EH (cell line): ENCODE measurements at places on chromosomes 7 and 10.

DNA sequence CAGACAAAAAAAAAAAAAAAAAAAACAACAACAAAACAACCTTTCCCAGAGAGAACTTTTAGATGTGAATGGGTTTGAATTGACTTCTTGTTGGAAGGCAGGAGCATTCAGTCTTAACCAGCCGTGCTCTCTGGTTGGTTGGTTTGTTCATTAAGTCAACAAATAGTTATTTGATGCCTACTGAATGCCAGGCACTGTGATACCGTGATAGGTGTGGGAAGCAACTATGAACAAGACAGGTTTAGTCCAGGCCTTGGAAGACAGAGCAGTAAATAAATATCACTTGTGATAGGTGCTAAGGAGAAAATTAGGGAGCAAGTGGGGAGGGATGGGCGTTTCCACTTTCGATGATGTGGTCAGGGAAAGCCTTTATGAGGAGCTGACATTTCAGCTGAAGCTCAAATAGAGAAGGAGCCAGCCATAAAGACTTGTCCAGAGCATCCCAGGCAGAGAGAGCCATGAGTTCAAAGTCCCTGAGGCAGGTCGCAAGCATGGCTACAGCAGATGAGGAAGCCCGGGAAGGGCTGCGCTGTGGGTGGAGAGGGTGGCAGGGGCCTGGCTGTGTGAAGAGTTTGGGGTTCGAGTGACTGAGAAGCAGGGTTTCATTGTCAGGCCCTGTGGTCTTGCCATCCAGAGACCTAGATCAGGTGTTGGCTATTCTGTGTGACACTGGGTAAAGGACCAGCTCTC is 8.0 kb downstream of the TSPAN15 start:
- DNase-seq: no peak

DNA sequence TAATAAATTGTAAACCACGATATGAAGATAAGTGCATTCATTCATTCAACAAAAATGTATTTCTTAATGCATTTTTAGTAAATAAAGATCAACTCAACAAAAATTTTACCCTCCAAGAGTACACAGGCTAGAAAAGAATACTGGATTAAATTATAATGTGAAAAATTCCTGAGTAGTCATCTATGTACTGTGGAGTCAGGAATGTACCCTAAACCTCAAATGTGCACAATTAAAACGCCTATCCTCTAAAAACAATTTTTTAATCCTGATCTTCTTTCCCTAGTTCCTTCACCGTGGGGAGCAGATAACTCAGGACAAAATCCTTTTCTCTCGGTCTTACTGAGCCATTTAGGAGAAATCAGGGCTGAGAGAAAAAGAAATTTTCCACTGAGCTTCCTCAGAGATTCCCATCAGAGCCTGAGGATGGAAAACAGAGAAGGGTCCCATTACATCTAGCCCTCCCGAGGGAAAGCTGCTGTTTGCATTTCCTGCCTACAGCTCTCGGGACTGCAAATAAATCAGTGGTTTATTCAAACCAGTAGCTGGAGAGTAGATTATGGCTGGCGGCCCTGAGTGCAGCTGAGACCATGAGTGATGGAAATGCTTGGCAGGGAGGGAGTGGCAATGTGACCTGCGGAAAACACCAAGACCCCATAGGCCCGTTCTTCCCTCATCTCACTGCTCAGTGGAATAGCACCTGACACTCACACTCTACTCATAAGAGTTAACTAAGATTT is 7.4 kb downstream of the TAS2R40 start:
- DNase-seq: peak; percentile 42

DNA sequence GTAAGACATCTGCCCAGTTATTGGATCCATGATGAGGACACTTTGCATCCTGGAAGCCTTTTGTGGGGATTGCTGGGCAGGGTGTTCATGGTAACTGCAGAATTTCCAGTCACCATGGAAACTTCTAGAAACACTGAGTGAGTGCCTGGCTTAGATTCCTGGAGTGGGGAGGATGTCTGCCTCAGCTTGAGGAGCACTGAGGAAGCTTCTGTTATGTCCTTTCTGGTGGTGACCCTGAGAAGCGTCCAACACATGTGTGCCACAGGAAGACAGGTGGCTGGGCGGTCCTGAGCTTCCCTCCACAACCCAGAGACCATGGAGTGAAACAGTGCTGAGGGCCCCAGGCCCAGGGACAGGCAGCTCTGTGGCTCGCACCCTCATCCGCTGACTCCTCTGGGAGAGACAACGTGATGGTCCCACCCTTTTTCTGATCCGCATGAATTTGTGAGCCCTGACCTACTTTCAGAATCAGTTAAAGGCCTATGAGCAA is 191.8 kb upstream of the CXCL12 start:
- DNase-seq: peak; percentile 57

- peak; percentile 19 for DNase-seq
These were observed 90.2 kb downstream of the FRMD4A start for GRCh38 chr10:14240253-14241189.

- no peak for DNase-seq
These were observed 156.1 kb upstream of the CTBP2 start for GRCh38 chr10:125316436-125316835.

DNA sequence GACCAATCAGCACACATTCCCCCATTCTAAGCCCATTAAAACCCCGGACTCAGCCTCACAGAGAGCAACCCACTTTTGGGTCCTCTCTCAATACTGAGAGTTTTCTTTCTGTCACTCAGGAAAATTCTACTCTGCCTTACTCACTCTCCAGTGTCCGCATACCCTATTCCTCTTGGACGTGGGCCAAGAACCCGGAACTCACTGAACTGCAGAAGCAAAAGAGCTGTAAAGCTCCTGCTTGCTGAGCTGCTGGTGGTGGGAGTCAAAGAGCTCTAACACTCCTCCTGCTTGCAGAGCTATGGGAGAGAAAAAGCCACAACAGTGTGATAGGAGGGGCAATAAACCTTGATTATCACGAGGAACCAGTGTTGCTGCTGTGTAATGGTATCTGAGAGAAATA is 386.9 kb downstream of the POM121L12 start:
- no peak for DNase-seq

GRCh38 chr7:23369100-23369499 is 70.0 kb downstream of the MALSU1 start:
- no peak for DNase-seq

- DNase-seq: peak; percentile 18
These were observed 137.9 kb downstream of the DNAJB6 start for GRCh38 chr7:157474685-157475084.

DNA sequence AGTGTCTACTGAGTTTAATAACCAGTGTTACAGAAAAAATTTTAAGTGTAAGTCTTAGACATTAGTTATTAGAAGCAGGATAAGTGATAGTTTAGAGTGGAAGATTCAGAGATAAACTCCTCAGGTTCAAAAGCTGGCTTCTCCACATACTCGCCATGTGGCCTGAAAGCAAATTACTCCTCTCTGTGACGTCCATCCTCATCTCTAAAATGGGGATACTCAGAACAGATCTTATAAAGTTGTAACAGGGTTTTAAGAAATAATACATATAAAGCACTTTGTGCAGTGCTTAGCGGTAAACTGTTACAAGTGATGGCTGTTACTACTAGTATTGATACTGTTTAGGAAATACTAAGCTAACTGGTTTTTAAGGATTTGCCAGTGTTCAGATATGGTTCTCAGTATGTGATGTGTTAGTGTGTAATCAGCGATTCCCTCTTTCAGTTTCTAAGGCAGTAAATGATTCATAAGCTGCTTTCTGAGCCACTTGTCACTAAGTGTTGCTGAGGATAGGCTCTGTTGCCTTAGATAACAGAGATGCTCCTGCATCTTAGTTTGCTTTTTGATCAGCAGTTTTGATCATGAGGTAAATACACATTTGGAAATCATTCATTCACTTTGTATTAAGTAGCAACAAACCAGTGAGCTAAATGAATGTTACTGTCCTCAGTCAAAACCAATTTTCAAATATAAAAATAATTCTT is 58.7 kb downstream of the CYP51A1 start:
- peak; percentile 12 for DNase-seq

GRCh38 chr7:5388905-5389433 is 34.7 kb downstream of the TNRC18 start:
- DNase-seq: no peak

DNA sequence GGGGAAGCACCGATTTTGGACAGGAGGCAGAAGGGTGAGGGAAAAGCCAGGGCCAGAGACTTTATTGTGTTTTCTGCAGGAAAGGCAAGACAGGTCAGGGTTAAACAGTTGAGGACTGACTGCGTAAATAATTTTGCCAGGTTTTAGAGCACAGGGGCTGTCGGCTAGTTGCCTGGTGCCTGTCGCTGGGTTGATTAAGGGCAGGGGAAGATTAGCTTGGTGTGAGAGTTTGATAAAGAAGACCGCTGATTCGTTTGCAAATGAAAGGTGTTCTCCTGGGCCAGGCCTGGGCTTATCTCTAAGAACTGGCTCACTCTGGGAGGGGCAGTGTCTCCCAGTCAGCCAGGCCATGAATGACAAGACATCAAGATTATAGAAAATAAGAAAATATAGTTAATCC is 75.6 kb downstream of the SLC37A3 start:
- DNase-seq: no peak

GRCh38 chr7:117001283-117001682 is 48.0 kb downstream of the ST7 start:
- DNase-seq: no peak

DNA sequence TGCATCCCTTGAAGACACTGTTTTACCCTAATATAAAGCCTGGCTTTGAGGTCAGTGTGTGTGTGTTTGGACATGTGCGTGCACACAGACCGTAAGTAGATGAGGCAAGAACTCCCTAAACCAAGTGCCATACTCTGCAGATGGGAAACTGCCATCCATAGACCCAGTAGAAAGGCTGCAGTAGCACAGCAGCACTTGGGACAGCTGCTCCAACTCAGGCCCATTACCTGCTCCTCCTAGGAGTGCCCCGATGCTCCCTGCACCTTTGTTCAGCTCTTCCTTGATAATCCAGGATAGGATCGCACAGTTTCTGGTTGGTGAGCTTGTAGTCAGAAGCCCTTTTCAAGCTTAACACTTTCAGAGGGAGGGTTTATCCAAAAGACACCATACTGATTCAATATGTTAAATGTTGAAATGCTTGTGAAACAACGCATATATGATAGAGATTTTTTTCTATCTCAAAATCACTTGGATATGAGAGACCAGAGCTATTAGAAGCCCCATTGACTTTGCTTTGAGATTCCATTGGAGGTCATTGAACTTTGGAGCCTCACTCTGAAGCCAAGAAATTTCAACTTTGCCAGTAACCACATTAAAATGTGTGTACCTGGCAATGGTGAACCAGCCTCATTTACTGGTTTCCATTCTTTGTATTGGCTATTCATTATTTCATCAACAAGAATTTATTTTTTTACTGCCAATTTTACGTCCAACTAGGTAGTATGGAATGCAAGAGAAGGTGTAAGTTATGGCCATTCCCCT is 757.0 kb upstream of the GALNT17 start:
- no peak for DNase-seq

DNA sequence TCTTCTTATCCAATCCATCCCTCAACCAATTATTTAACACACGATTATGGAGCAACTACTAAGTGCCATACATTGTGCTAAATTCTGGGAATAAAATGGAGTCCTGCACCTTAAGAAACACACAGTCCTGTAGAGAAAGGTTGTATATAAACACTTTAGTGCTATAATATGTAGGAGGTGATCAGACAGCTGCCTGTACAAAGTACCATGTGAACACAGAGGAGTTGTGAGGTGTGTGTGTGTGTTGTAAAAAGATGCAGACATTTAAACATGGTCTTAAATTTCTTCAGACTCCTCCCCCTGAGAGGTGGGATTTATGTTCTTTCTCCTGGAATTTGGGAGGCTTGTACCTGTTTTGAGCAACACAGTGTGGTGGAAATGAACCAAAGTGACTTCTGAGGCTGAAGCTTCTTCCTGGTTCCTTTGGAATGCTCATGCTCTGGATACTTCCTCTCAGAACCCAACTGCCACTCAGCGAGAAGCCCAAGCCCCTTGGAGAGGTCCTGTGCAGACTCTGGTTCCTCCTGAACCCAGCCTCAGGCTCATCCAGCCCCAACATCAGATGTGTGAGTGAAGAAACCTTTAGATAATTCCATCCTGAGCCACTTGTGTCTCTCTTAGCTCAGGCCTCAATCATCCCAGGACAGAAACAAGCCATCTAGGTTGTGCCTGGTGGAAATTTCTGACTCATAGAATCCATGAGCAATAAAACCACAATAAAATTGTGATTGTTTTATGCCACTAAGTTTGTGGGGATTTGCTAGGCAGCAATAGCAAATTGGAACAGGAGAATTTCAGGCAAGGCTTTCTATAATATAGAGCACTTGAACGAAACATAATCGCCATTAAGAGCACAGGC is 161.2 kb upstream of the FAM3C start:
- DNase-seq: peak; percentile 25

DNA sequence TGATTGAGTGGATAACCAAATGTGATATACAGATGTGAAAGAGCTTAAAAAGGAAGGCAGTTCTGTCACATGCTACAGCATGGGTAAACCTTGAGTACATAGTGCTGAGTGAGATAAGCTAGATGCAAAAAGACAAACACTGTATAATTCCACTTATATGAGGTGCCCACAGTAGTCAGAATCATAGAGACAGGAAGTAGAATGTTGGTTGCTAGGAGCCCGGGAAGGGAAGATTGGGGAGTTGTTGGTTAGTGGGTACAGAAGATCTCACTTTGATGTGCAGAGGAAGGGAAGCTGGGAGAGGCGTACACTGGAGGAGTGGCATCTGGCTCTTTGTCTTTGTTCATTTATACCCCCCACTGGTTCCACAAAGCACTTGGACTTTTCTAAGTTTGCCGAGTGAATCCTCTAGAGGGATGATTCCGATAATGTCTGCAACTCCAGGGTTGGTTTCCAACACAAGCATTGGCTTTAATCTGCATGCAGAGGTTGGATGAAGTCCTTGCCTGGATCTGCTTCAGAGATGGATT is 39.5 kb downstream of the TSPAN14 start:
- DNase-seq: peak; percentile 29

GRCh38 chr7:12638851-12639456 is 48.5 kb upstream of the ARL4A start:
- DNase-seq: peak; percentile 49

GRCh38 chr10:131179361-131179760 is 132.2 kb downstream of the TCERG1L start:
- DNase-seq: no peak

DNA sequence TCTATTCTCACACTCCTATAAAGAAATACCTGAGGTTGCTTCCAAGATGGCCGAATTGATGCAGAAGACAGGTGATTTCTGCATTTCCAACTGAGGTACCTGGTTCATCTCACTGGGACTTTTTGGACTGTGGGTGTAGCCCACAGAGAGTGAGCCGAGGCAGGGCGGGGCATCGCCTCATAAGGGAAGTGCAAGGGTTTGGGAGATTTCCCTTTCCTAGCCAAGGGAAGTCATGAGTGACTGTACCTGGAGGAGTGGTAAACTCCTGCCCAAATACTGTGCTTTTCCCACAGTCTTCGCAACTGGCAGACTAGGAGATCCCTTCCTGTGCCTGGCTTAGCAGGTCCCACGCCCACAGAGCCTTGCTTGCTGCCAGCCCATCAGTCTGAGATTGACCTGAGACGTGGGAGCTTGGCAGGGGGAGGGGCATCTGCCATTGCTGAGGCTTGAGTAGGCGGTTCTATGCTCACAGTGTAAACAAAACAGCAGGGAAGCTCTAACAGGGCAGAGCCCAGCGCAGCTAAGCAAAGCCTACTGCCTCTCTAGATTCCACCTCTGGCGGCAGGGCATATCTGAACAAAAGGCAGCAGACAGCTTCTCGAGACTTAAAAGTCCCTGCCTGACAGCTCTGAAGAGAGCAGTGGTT is 152.2 kb downstream of the ARL4A start:
- no peak for DNase-seq
